Fibroblast of pulmonary artery (primary cell): ENCODE measurements at places on chromosomes 5 and 9.

DNA sequence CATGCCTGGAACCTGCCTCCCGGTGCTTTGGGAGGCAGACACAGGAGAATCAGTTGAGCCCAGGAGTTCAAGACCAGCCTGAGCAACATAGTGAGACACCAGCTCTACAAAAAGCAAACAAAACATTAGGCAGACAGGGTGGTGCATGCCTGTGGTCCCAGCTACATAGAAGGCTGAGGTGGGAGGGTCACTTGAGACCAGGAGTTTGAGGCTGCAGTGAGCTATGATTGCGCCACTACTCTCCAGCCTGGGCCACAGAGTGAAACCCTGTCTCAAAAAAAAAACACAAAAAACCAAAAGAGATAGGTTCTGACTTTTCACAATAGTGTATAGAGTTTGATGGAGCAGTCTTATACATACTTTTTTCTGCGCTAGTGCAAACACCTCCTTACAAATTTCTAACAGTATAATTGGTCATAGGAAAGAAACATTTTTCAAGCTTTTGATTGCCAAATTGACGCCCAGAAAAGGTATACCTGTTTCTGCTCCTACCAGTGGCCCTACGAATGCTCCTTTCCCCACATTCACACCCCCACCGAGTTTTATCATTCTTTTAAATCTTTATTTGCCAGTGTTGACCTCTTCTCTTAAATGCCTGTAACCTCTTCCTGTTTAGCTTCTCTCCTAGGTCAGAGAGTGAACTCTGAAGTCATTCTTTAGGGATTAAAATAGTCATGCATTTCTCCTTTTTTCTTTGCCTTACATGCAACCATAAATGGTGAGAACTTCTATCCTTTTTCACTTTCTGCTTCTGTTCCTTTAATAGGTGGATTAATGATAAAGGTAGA, 7.5 kb downstream of the DOCK8 start:
- no peak for DNase-seq

GRCh38 chr5:74105126-74105780, 479.3 kb downstream of the ARHGEF28 start:
- DNase-seq: no peak

GRCh38 chr9:127109212-127109711, 13.2 kb downstream of the ANGPTL2 start:
- no peak for DNase-seq

GRCh38 chr9:90459321-90459720, 183.3 kb downstream of the DIRAS2 start:
- DNase-seq: no peak

GRCh38 chr9:1994180-1994579, 21.0 kb upstream of the SMARCA2 start:
- no peak for DNase-seq

DNA sequence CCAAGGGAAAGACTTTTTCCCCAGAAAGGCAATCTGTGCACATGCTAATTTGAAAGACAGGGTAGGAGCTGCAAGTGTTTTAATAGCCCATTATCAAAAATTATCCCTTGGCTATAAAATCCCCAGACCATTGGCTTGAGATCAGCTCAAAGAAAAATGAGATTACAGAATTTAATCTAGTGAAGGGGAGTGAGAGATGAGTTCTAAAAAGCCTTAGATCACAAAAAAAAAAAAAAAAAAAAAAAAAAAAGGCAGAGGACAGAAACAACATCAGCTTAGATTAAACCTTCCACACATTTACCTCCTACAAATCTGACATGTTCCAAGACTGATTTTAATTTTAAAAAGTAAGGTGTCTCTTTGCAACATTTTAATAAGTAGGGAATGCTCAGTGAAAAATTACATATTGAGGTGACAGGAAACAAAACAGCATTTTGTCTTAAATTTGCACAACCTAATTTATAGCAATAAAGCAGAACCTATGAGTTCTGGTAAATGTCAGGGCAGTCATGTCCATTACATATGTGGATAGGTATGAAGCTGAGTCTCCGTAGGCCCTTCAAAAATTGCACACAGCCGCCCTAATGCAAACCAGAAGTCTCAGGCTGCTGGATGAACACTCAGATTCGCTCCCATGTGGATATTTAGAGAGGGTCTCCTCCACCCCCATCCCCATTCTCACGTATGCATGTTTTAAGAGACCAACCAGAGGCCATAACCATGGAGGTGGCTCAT, 43.4 kb downstream of the NFIB start:
- DNase-seq: peak; percentile 56

GRCh38 chr5:372996-373709, 51.6 kb downstream of the AHRR start:
- peak; percentile 14 for DNase-seq

GRCh38 chr5:181153814-181154213, 6.4 kb downstream of the OR2V2 start:
- no peak for DNase-seq

DNA sequence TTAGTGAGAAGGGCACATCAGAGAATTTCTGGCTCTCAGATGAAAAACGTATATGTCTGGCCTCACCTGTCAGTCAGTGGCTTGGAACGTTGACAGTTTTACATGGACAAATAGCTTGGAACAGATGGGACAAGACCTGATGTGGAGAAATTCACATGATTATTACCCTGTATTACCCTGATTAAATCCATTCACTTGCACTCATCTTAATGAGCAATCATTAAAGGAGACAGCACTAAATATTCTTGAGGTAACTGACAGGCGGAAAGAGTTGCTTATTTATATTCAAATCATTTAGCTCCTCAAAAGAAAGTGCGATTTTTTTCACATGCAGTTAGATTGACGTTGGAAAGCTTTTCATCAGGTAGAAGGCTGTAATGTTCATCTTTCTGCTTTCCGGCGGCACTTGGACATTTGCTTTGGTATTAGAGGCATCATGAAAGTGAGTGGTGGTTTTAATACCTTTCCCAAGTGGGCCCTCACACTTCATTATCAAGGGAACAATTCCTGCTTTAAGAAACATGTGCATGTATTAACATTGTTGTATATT, 11.7 kb upstream of the TAS2R1 start:
- DNase-seq: no peak

DNA sequence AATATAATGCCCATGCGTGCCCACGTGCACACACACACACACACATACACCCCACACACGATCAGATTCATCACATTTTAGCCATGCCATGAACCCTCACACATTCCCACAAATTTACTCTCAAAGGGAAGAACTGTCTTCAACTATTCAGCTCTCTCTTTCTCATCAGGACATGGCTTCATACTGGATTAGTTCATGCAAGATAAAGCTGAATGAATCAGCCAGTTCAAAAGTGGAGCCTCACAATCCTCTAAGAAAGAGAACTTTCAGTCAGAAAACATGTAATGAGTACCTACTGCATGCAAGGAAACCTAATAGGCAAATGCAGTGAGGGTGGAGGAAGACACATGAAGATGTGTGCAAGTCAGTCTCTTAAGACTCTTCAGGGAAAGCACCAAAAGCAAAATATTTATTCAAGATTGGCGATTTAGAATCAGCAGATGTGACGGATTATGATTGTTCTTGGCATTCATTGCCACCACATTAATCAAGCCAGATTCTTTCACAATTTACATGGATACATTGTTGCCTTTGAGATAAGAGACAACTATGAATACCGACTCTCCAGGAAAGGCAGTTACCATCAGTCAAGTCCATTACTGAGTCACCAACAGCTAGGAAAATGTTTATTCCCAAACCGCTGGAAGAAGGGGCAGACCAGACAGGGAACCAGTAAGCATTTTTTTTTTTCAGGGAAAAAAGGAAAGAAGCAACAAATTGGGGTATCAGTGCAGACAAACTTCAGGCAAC, 30.3 kb upstream of the PUM3 start:
- DNase-seq: peak; percentile 74

GRCh38 chr5:96963267-96963666, 27.4 kb downstream of the LNPEP start:
- peak; percentile 66 for DNase-seq

DNA sequence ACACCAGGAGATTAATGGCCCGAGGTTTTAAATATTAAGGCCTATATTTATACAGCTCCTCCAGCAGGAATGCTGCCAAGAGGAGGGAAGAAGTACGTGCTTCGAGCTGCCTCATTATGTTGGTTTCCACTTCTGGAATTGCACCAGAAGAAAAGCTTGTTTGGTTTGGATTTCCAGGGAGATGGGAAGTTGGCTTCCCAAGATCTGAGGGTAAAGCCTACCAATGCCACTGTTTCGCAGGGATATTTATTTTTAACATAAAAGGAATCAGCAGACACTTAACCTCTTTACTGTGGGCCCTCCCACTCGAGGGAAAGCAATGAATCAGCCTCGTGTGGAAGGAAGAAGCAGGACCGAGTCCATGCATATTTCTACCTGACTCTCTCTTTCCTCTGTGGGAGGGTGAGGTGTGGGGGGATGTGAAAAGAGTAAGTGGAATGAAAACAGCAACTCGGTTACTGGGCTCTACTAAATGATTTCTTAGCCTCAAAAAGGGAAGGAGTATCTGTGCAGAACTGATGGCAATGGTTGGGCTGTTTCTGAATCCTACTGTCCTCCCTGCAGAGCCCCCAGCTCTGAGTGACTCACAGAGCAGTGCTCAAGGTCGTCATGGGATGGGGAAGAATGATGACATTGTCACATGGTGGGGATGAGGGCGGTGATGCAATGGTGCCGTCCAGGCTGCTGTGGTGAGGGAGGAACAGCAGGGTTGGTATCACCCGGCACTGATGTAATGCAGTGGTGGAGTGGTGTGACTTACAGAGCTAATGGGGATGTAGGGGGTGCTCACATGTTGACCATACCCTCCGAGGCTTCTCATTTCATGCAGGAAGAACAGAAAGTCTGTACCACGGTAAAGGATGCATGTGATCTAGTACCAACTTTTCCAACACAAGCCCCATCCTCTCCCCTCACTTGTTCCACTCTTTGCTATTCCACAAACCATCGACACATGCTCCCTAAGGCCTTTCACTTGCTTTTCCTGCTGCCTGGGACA, 215.0 kb upstream of the PANK3 start:
- peak; percentile 70 for DNase-seq

DNA sequence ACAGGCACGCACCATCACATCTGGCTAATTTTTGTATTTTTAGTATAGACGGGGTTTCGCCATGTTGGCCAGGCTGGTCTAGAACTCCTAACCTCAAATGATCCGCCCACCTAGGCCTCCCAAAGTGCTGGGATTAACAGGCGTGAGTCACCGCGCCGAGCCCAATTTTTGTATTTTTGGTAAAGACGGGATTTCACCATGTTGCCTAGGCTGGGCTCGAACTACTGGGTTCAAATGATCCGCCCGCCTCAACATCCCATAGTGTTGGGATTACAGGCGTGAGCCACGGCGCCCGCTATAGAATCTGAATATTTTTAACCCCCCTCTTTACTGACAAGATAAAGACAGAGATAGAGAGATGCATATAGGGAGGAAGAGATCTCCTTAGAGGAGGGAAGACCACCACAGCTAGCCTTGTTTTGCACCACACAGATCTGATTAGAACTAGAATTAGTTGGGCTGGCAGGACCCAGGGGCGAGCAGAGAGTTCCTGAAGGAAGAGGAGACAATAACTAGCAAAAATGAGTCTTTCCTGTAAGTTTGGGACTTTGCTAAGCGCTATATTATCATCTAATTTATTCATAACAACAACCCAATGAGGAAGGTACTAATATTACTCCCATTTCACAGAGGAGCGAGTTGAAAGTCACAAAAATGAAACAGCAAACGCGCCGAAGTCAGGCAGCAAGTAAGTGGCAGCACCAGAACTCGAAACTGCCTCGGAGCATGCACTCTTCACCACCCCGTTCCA, 1.5 kb upstream of the ANKHD1 start:
- DNase-seq: no peak

- no peak for DNase-seq
Observed at GRCh38 chr9:120350596-120350995, 229.4 kb downstream of the CDK5RAP2 start.

DNA sequence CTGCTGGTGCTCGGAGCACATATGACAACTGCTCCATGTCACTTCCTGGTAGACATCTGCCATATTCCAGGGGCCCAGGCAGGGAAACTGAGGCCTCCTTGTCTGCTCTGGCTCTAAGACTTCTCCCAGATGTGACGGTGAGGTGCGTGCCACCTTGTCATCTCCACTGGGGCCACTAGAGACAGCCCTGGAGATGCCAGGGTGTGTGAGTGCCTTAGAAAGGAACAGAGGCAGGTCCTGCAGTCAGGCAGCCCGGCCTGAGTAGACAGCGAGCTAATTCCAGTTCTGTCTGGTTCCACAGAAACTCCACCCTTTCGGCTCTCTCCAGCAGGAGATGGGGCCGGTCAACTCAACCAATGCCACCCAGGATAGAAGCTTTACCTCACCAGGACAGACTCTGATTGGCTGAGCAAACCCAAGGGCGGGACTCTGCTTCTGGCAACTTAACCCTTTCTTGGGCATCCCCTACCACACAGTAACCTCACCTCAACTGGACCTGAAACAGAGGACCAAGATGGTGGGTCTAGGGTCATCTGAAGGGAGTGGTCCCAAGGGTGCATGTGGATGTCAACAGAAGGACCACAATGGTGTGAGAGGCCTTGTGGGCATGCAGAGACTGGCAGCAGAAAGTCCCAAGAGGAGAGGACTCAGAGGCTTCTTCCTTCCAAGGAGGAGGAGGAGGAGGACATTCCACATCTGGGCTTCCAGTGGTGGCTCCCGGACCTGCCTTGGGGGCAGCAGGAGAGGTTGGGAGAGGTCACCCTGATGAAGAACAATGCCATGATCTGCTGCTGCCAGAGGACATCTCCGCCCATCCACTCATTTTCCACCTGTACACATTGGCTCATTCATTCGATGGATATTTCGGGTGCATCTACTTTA, 77.7 kb downstream of the RGS3 start:
- peak; percentile 59 for DNase-seq

- no peak for DNase-seq
Observed at GRCh38 chr5:1162751-1163150, 38.6 kb upstream of the SLC6A19 start.

- DNase-seq: no peak
Observed at GRCh38 chr9:35690294-35690613, 529 bp upstream of the TPM2 start.

- peak; percentile 84 for DNase-seq
Observed at GRCh38 chr5:168404365-168404764, 81.9 kb upstream of the RARS1 start.

- no peak for DNase-seq
Observed at GRCh38 chr5:173743641-173744343, 127.3 kb upstream of the BOD1 start.

DNA sequence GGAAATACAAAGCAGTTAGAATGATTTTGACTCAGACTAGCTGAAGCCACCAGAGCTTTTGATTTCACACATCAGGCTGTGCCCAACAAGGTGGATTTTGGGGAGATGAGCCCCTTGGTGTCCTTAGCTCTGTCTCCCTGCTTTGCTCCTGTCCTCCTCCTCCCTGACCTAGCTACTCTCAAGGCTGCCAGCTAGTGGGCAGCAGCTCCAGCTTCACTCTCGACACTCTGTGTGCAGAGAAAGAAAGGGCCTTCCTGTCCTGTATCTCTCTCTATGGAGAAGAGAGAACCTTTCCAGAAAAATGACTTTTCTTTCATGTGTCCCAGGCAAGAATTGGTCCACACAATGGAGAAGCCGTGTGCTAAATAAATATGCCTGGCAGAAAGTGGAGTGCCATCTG, 446.2 kb downstream of the SEMA5A start:
- no peak for DNase-seq
